ENCODE measurements at places on chromosomes 1 and 21.

DNA sequence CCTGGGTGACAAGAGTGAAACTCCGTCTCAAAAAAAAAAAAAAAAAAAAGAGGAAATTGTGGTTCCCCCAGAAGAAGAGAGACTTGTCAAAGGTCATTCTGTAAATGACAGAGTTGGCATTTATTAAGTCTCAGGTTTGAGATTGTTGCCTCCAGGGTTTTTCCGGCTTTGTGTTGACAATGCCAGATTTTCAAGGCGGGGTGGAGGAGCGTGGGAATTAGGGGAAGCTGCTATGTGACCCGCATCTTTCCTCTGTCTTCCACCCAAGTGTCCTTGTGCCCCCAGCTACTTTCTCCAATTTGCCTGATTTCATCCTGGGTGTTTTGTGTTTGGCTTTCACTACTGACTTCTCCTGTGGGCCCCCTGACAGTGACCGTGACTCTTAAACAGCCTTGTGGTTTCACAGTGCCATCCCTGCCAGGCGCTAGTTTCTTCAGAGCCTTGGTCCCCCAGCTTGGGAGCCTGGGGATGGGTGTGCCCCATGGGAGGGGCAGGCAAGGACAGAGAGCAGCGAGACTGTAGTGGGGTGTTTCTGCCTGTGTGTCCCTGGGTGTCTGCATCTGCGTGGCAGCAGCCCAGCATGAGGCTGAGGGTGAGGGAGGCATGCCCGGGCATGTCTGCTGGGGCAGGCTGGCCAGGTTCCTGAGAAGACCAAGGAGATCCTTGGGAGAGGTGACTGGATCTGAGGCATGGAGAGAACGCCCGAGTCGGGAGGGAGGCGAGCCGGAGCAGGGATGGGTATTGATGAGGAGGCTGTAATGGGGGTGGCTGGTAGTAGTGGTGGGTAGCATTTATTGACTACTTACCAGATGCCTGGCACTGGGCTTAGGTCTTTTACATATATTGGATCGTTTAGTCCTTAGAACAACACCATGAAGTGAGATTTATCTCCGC is 46.3 kb downstream of the IER5 start:
- peak; percentile 70 for DNase-seq

- no peak for DNase-seq
These were observed at the start of gene ALX3 for GRCh38 chr1:110070671-110071242. ALX3 (minus strand) TSS chr1:110070672; CDS start chr1:110070612, 60 bp downstream.

GRCh38 chr1:231991231-231991630 is 364.6 kb downstream of the DISC1 start:
- DNase-seq = peak; percentile 59

GRCh38 chr1:87042111-87042811 is 127.8 kb downstream of the HS2ST1 start:
- no peak for DNase-seq

DNA sequence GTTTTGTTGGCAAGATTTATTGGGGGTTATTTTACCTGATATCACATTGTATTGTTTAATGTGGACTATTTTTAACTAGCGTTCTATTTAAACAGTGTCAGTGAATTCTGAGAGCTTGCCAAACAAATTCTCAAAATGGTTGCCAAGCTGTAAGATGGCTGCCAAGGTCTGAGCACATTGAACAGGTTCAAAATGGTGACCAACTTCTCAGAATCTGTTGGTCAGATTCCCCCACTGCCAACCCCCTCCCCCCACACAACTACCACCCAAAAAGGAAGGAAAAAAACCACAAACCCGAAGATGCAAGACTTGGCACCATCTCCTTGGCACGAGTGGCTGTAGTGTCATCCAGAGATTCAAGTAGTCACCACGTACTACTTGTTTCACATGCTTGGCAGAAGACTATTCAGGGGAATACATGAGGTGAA is 159.1 kb downstream of the NFIA start:
- no peak for DNase-seq

DNA sequence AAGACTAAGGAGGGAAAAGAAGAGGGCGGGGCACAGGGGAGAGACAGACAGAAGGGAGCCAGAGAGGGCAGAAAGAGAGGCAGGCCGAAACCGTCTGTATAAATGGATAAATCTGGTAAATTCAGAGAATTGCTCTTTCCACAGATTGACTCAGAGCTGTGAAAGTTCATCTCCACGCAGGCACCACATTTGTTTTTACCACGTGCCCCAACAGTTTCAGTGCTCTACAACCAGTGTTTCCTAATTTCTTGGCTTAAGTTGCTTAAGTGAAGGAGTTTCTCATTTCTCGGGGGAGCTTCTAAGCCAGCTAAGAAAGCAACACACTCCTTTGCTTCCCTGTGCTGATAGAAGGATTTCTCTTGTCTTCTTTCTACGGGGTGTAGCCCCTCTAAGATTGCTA is 87.1 kb downstream of the ENAH start:
- DNase-seq = no peak

- no peak for DNase-seq
These were observed 456.2 kb downstream of the KCNT2 start for GRCh38 chr1:196152086-196152485.

Data from islet precursor cell (in vitro differentiated cells).